ENCODE measurements at places on chromosomes 7 and 10. TPM values are rescaled to one million over a fixed set of nuclear protein-coding genes. Genes with fewer than 3 reads are reported as not detected.
A peak's percentile ranks its signal among the peaks of the same experiment; 100 is the strongest.

- no peak overlapping the region for H3K4me3 ChIP-seq
- no peaks in the 10 kb centered on the region for H3K27me3 ChIP-seq
- H3K36me3 ChIP-seq, result no peaks in the 10 kb centered on the region
These were observed 22.4 kb upstream of the LRRC17 start for GRCh38 chr7:102890292-102890970.

DNA sequence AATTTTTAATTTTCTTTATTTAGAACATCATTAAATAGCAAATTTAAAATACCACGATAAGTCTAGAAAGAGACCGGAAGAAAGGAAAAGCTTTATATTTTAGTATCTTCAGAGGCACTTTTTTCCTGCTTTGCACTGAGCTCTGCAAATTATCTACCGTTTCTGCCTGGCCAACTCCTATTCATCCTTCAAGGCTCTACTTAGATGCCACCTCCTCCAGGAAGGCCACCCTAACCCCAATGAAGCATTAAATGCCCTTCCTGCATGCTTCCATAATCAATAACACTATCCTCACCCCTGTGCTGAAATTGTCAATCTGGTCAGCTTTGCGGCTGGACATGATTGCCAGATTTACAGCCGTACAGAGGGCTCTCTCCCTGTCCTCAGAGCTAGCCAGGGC is 141.8 kb upstream of the CHST15 start:
- no peaks in the 10 kb centered on the region for H3K4me1 ChIP-seq
- no peak for DNase-seq
- H3K36me3 ChIP-seq, result no peaks in the 10 kb centered on the region
- no peaks in the 10 kb centered on the region for H3K27me3 ChIP-seq

- no peaks in the 10 kb centered on the region for H3K27me3 ChIP-seq
- DNase-seq, result no peak
- H3K27ac ChIP-seq, result no peak overlapping the region
- no peaks in the 10 kb centered on the region for H3K4me1 ChIP-seq
- no peaks in the 10 kb centered on the region for H3K36me3 ChIP-seq
These were observed 56.7 kb upstream of the SEMA3A start for GRCh38 chr7:84251277-84251781.

DNA sequence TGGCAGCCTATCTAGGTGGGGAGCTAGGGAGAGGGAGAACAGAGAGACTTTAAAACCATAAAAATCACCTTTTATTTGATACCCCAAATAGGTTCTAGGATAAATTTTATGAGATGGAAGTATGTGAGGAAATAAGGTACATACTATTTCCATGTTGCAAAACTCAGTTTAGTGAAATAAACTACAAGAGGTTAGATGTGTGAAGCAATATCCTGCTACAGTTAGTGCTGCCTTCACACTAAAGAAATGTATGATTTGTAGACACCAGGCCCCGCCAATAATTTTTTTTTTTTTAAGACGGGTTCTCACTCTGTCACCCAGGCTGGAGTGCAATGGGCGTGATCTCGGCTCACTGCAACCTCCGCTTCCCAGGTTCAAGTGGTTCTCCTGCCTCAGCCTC is 34.4 kb upstream of the RSBN1L start:
- H3K27ac ChIP-seq, result no peak overlapping the region
- H3K4me1 ChIP-seq, result peaks cover 2% of the 10 kb centered on the region
- no peak overlapping the region for H3K4me3 ChIP-seq
- no peak for DNase-seq

- no peak for DNase-seq
- H3K27ac ChIP-seq, result no peak overlapping the region
- no peaks in the 10 kb centered on the region for H3K4me1 ChIP-seq
- no peaks in the 10 kb centered on the region for H3K36me3 ChIP-seq
- H3K4me3 ChIP-seq, result no peak overlapping the region
These were observed 7.4 kb upstream of the LAMB1 start for GRCh38 chr7:108010377-108010776.

GRCh38 chr10:70169649-70170364 is 507 bp downstream of the SAR1A start:
- peak overlapping the region; percentile 80 for H3K4me3 ChIP-seq
- no peak for DNase-seq
- no peaks in the 10 kb centered on the region for H3K27me3 ChIP-seq
- peak overlapping the region; percentile 86 for H3K27ac ChIP-seq

GRCh38 chr7:655758-656157 is 70.7 kb upstream of the DNAAF5 start:
- no peak for DNase-seq
- H3K27ac ChIP-seq, result no peak overlapping the region
- no peak overlapping the region for H3K4me3 ChIP-seq
- H3K36me3 ChIP-seq, result no peaks in the 10 kb centered on the region
- no peaks in the 10 kb centered on the region for H3K4me1 ChIP-seq

DNA sequence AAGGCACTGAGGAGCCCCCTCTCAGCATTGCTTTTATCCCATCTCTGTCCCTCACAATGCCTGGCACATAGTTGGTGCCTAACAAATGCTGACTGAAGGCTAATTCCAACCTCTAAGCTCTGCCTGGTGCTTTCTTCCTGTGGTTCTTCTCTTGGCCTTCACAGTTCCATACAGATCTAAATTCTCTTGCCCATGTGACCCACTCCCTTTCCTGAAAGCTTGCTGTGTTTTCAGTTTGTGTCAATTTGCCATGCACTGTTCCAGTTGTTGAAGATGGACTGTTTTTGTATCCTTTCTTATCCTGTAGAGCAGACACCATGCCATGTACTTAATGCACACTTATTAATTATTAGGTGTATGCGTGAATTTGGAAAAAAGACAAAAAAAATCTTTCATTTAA is 9.2 kb downstream of the TBXAS1 start:
- DNase-seq, result no peak
- no peak overlapping the region for H3K4me3 ChIP-seq
- no peaks in the 10 kb centered on the region for H3K27me3 ChIP-seq
- no peak overlapping the region for H3K27ac ChIP-seq
- H3K36me3 ChIP-seq, result no peaks in the 10 kb centered on the region

DNA sequence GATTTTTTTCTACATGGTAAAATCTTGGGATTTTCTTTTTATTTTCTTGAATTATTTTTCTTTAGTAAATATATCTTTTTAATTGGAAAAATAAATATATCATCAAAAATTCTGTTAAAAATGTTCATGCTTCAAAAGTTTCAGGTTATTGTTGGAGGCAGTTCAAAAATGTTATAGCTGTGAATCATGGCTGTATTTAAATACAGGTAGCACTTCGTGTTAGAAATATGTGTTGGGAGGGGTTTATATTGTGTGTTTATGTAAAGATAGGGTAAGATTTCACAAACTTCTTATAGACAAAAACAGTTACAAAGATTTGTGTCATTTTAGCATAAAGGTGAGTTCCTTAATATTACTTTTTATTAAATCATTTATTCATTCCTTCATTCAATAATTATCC is 60.4 kb downstream of the HDAC9 start:
- H3K4me1 ChIP-seq, result no peaks in the 10 kb centered on the region
- no peaks in the 10 kb centered on the region for H3K36me3 ChIP-seq
- no peak for DNase-seq
- no peak overlapping the region for H3K4me3 ChIP-seq
- no peak overlapping the region for H3K27ac ChIP-seq

DNA sequence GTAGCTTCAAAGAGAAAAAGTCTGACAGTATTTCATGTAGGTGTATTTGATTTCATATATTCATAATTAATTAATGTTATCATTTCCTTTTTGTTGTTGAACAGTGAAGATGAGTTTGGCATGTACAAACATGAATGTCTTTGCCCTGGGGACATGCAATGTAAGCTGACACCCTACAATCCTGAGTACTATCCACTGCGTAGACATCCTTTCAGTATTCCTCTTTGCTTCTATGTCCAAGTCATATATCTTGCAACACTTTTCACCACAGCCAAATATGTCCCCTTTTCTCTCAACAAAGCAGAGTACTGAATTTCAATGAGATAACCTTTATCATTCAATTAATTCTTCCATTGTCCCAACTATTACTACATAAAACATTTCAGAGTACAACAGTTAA is 93.6 kb downstream of the GPR37 start:
- H3K27ac ChIP-seq, result no peak overlapping the region
- no peaks in the 10 kb centered on the region for H3K27me3 ChIP-seq
- no peak for DNase-seq
- no peaks in the 10 kb centered on the region for H3K36me3 ChIP-seq
- H3K4me3 ChIP-seq, result no peak overlapping the region

DNA sequence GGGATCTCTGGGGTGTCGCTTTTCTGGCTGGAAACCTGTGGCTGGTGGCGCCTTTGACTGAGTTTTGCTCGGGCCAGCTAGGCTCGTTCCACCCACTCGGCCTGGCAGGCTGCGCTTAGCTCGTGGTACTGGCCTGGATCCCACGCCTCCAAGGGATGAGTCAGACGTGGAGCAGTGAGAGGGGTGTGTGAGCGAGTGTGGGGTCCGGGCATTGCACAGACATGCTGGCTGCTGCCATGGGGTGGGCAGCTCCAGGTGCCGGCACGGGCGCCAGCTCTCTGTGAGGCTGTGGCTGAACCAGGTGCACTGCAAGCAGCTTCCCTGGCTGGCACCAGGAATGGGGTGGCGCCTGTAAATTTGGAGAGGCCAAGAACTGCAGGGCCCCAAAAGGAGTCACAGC is 63.1 kb upstream of the CACNA2D1 start:
- no peaks in the 10 kb centered on the region for H3K36me3 ChIP-seq
- no peaks in the 10 kb centered on the region for H3K4me1 ChIP-seq
- H3K4me3 ChIP-seq, result no peak overlapping the region
- no peaks in the 10 kb centered on the region for H3K27me3 ChIP-seq

DNA sequence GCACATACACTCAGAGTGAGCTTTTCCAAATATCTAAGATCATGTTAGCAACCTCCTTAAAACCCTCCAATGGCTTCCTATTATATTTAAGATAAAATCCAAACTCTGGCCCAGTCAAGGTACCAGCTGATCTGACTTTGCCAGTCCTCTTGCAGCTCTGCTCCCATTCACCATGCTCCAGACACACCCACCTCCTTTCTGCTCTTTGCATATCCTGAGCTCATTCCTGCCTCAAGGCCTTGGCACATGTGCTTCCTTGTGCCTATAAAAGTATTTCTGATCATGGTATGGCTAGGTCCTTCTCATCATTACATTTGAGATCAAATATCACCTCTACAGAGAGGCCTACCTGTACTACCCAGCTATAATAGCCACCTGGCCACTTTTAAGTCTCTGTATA is 27.5 kb downstream of the XPNPEP1 start:
- DNase-seq, result no peak
- no peaks in the 10 kb centered on the region for H3K36me3 ChIP-seq
- peaks cover 59% of the 10 kb centered on the region for H3K4me1 ChIP-seq
- H3K4me3 ChIP-seq, result no peak overlapping the region

DNA sequence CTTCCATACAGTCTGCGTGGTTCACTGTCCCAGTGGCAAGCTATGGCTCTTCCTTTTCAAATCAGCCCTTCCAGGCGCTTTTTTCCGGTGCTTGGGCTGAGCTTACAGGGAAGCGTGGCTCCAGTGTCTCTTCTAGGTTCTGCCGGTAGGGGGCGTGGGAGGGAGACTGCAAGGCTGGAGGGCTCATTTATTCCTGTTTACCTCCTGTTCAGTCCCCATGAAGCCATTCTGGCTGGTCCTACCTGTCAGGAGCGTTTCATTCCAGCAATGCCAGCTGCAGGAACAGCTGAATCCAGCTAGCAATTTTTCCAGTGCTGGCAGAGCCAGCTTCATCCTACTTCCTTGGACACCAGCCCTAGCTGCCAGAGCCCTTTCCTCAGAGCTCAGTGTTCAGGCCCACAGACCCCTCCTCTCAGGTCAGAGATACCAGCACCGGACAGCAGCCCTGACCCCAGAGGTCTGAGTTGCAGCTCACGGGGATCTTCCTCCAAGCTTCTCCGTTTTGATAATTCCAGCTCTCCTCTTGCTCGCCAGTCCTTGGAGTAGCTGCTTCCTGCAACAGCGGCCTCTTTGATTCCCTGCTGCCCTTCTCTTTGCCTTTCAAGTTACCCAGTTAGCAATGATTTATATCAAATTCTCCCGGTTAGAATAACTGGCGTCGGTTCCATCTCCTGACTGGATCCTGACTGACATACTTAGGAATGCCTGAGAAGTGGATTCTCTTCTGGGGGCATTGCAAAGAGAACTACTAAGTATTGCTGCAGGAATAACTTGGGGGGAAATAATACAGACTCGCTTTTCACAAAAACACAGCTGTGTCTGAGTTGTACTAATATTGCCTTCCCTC is 129.8 kb downstream of the FRMD4A start:
- H3K4me1 ChIP-seq, result no peaks in the 10 kb centered on the region
- H3K36me3 ChIP-seq, result no peaks in the 10 kb centered on the region
- H3K27ac ChIP-seq, result no peak overlapping the region
- H3K27me3 ChIP-seq, result peaks cover 4% of the 10 kb centered on the region
- DNase-seq, result no peak
- no peak overlapping the region for H3K4me3 ChIP-seq

DNA sequence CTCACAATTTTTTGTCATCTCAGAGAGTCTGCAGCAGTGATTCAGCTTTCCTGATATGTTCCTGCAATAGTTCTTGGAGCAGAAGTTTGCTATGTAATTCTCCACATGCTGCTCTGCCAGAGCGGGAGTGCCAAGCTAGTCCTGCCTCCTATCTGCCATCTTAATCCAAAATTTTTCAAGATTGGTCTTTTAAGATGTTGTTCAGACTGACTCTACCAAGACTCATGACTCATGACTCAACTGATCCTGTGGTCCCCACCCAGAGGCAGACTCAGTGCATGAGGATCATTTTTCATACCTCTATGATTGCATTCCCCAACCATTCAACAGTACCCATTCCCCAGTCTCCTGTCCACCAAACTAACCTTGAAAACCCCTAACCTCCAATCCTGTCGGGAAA is 470.8 kb downstream of the INHBA start:
- H3K27ac ChIP-seq, result no peak overlapping the region
- no peaks in the 10 kb centered on the region for H3K4me1 ChIP-seq
- no peaks in the 10 kb centered on the region for H3K27me3 ChIP-seq

DNA sequence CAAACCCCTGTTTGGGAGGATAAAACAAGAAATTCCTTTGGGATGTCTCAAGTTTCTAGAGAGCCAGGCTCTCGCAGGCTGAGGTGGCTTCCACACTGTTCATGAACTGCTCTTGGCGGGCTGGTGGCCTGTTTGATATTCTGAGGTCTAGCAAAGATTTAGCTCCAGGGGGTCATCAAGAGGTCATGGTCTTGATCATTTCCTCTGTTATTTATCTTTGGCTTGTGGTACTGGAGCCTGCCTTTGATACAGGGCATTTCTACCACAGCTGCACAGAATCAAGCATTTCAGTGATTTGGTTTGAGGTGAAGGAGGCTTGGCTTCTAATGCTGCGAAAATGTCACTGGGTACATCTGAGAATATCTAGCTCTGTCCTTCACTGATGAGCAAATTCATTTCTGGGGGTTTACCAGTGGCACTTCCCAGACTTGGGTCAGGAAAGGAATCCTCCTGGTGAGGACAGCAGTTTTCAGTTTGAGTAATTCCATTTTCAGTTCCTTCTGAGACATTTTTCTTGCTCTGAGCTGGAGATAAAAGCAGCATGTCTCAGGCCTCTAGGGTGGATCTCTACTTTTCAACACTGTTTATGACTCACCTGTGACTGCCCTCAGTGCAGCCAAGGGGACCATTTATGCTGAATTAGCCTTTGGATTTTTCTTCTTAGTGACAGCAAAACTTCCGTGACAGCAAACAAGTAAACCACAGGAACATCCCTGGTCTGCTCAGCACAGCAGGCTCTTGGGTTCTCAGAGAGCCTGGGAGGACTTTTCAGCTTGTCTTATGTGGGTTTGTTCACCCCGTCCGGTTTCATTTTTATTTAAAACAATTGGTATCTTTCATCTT is 312.0 kb downstream of the RNLS start:
- H3K27ac ChIP-seq, result no peak overlapping the region
- no peaks in the 10 kb centered on the region for H3K27me3 ChIP-seq
- DNase-seq, result no peak
- H3K4me3 ChIP-seq, result no peak overlapping the region
- no peaks in the 10 kb centered on the region for H3K36me3 ChIP-seq
- H3K4me1 ChIP-seq, result peaks cover 8% of the 10 kb centered on the region

Gene LLCFC1
- total RNA-seq, result not detected

Gene OPALIN
- total RNA-seq, result not detected

Gene SPDYE5
- 0.11 TPM for total RNA-seq

Gene CPA2
- not detected for total RNA-seq

Gene SFTPA1
- not detected for total RNA-seq
